Hypothalamus (tissue), 51 donors: ENCODE measurements at places on chromosomes 12 and 14.

GRCh38 chr12:42360747-42361403 is 34.9 kb downstream of the PPHLN1 start:
- DNase-seq: no peak

GRCh38 chr14:77139540-77140358 is 1.8 kb downstream of the ZDHHC22 start:
- DNase-seq: no peak

DNA sequence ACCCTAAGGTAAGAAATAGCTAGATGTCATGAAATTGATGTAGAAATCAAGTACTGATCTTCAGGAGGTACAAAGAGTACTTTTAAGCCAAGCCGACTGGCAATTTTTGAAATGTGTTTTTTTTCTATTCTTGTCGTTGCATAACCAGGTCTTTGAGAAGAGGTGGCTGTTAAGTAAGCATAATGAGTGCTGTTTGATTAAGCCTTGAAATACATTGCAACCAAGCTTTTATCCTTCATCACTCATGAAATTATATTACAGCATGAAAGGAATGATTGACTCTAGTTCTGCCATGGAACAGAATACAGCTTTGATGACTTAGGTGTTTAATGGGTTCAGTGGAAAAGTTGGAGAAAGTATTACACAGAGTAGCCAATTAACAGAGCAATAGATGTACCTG is 1720.2 kb upstream of the SEL1L start:
- DNase-seq: no peak

DNA sequence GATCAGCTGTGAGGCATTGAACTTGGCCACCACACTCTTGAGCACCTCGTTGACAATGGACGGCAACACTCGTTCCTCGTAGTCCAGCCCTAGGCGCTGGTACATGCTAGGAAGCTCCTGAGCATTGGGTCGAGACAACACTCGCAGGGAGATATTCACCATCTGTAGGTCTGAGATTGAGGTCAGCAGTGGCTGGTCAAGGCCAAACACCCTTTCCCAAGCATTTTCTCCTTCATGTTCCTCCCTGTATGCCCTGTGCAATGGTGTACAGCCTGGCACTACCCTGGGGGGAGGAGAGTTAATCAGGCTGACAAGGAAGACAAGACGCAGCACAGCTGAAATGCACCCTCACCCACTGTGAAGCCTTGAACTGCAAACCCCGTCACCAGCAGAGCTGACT is 2.0 kb downstream of the PHB2 start:
- DNase-seq: no peak

DNA sequence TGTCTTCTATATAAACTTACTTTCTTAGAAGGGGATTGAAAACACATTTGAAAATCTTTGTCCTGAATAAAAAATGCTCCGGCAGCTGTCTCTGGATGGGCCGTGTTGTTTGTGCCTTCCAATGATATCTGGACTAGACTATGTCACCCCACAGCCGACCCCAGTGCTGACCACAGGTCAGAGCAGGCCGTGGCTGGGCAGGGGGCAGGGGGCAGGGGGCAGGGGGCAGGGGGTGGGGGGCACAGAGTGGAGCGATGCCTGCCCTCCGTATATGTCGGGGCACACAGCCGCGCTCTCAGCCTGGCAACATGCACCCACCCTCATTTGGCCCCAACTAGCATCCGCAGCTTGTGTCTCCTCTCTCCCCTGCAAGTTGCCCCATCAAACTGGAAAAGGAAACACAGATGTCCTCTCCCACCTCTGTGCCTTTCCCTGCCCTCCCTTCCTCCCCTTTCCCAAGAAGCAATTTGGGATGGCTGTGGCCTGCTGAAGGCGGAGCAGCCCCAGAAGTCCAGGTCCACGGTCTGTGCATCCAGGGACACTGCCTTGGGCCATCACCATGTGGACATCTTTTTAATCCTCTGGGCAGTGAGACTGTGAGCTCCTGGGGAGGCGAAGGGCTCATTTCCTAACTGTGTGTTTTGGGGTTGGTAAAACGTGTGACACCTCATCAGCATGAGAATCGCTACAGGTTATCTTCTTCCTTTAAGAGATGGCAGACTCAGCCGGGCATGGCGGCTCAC is 295.7 kb upstream of the RTL1 start:
- no peak for DNase-seq

GRCh38 chr12:22042976-22043669 is 2.9 kb upstream of the CMAS start:
- DNase-seq: no peak

DNA sequence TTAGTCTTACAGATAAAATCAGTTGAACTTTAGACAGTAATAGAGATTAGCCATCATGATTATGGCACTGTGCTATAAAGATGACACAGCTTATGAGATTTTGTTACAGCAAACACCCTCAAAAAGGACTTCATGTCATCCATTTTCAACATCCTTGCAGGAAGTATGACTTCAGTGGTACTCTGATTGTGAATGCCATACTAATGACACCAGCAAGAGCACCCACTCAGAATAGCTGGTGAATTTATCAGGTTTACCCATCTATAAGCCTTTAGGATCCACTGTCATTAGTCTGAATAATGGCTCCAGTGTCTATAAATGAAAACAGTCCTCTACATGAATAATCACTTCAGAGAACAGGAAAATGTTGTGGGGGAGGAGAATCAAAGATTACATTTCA is 615.2 kb downstream of the RPS29 start:
- no peak for DNase-seq

- DNase-seq: no peak
These were observed 37.6 kb downstream of the SINHCAF start for GRCh38 chr12:31288381-31288780.

- DNase-seq: no peak
These were observed 9.5 kb downstream of the KRT82 start for GRCh38 chr12:52396656-52397055.

- DNase-seq: no peak
These were observed 23.4 kb upstream of the PRPF39 start for GRCh38 chr14:45060551-45060950.

- no peak for DNase-seq
These were observed 3.6 kb downstream of the SPRING1 start for GRCh38 chr12:116734156-116734768.

DNA sequence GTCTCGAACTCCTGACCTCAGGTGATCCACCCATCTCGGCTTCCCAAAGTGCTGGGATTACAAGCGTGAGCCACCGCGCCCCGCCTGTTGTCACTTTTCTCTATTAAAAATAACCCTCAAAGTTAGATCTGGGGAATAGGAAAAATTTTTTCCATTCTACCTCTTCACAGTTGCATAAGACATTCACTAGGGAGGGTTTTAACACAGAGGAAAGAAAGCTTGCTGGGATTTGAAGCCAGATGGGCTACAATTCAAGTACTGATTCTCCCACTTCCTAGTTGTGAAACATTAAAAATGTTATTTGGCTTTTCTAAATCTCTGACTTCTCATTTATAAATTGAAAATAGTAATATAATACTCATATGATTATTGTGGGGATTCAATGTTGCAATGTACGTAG is 23.3 kb upstream of the SLC15A5 start:
- DNase-seq: no peak

GRCh38 chr14:53327716-53328115 is 174.6 kb upstream of the DDHD1 start:
- DNase-seq: peak; percentile 18

- DNase-seq: no peak
These were observed 8.7 kb downstream of the RHOJ start for GRCh38 chr14:63212776-63213500.

DNA sequence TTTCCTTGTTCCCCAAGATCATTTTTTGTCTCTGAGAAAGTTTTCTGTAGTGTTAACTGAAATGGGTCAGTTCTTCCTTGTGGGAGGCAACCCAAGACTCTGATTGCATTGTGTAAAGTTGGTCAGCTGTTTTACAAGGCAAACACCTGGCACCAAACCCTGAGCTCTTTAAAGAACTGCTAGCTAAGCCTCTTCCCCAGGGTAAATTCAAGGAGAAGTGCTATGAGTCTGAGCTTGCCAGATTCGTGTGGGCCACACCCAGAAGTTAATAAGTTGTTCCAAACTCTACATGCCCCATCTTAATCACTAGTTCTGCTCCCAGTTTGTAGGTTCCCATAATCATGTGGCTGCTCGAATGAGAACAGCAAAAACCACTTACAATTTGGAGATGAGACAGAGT is 214.5 kb downstream of the BTG1 start:
- no peak for DNase-seq

DNA sequence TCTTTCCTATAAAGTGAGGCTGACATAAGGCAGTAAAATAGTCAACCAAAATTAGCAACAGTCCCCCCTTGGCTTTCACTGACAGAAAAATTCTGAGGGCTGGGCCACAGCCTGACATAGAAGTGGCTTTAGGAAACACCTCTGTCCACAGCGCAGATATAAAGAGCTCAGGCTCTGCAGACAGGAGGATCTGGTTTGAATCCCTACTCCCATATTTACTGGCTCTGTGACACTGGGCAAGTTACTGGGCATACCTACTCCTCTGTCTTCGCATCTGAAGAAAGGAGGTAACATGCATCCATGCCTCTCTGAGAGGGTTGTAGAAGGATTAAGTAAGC is 95.3 kb downstream of the STXBP6 start:
- DNase-seq: no peak

DNA sequence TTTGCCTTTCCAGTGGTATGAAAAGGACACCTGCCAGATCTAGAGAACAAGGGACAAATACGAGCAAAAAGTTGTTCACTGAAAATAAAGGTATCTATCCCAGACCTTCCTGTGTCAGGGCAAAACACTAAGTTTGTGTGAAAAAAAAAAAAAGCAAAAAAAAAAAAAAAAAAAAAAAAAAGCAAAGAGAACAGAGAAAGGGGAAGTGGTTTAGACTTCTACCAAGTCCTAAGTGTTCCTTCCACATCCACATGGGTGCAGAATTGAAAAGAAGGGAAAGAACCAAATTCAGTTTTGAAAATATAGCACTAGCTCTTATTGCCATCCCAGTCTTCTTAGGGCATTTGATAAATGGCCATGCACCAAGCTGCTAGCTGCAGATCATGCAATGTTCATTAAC is 41.7 kb downstream of the ZCRB1 start:
- no peak for DNase-seq

- DNase-seq: no peak
These were observed 123.3 kb downstream of the CEP83 start for GRCh38 chr12:94336211-94336925.

DNA sequence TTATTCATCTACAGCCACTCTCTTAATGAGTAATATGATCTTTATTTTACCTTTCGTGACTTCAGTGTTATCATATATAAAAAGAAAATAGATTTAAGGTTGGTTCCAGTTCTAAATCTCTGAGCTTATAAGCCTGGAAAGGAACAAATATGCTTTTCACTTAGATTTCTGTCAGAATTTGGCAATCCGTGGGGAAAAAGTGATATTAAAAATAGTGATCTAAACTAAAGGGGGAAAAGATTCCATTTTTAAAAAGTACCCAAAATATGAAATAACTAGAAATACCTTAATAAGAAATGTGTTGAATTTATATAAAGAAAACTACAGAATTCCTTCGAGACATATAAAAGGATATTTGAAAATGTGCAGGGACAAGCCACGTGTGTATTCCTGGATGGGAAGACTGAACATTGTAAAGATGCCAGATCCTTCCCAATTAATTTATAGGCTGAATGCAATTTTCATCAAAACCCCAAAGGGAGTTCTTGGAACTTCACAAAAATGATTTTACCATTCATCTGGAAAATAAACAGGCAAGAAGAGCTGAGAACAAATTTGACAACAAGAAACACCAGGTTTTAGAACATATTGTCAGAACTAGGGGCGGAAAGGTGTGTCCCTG is 142.5 kb downstream of the EFCAB11 start:
- DNase-seq: no peak

- DNase-seq: peak; percentile 79
These were observed 109.9 kb downstream of the NCOR2 start for GRCh38 chr12:124457287-124458219.

GRCh38 chr12:91327131-91327530 is 144.5 kb upstream of the DCN start:
- no peak for DNase-seq

- DNase-seq: no peak
These were observed 102.1 kb downstream of the MYRFL start for GRCh38 chr12:69927164-69927563.

DNA sequence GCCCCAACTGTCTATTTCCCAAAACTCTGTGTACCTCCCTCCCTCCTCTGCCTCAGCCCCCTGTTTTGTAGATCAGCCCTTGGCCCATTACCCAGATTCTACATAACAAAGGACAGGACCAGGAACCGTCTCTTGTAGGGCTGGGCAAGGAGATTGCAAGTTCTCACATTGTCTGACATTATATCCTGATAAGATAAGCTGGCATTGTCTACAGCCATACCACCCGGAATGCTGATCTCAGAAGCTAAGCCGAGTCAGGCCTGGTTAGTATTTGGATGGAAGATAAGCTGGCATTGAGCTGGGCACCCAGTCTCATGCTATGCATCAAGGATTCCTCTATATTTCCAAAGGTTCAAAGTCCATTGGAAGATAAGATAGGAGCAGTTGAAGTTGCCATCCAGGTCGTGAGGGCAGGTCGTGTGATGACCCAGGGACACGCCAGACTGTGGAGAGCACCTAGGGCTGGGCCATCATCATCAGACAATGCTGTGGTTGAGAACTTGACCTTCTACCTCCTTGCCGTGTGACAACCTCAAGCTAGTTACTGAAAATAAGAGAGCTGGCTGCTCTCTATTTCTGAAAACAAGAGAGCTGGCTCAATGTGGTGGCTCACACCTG is 29.5 kb downstream of the PHETA1 start:
- no peak for DNase-seq

GRCh38 chr14:102516531-102517391 is 7.2 kb upstream of the ANKRD9 start:
- peak; percentile 53 for DNase-seq

DNA sequence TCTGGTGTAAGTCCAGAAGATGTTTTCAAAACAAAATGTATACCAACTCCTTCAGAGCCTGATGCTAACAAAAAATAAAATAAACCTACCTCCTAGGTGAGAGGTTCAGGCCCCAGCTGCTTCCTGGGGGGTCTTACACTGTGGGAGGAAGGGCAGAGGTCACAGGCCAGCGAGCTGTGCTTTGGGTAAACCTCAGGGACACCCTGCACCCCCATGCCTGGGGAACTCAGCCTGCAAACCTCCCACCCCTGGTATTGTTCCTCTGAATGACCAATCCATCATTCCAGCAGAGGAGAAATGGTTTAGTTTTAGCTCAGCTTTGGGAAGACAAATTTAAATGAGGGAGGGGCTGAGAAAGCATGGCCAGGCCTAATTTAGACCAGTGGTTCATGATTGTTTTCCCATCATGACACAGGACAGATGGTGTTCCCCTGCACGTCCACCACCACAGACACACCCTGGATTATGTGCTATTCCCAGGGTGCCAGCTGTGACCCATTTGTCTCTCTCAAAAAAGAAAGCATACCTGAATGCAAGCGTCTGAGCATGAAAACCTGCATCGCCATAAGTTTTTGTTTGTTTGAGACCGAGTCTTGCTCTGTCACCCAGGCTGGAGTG is 14.5 kb upstream of the TFCP2 start:
- DNase-seq: no peak

GRCh38 chr14:93540235-93540634 is 109.5 kb downstream of the UNC79 start:
- DNase-seq: no peak

- no peak for DNase-seq
These were observed 41.6 kb downstream of the LRRC74A start for GRCh38 chr14:76867516-76868453.

GRCh38 chr12:107429006-107429705 is 256.4 kb upstream of the PWP1 start:
- DNase-seq: no peak

GRCh38 chr12:11668611-11669010 is 19.1 kb downstream of the ETV6 start:
- DNase-seq: no peak

- DNase-seq: no peak
These were observed 400.9 kb upstream of the PDE3A start for GRCh38 chr12:19967431-19967830.
